Chondrocyte (in vitro differentiated cells): ENCODE measurements at places on chromosomes 6 and 20.

DNA sequence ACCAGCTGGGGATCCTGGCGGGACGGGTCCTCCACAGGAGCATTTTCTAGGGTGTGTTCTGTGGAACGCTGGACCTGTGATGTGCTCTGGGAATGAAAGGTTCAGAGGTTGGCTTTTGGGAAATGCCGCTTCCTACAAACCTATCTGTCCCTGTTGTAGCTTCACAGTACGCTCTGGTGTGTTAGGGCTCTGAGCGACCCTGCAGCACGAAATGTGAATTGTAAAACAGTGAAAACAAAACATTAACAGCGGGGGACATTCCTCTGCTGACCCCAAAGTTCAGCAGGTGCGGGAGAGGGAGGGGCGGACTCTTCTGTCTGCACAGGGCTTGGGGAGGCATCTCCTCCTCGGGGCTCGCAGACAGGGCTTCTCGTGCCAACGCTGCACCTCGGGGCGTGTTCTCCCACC is 155.9 kb downstream of the NRN1 start:
- DNase-seq: no peak

- DNase-seq: no peak
These were observed 147.2 kb downstream of the TFAP2C start for GRCh38 chr20:56776345-56776744.

DNA sequence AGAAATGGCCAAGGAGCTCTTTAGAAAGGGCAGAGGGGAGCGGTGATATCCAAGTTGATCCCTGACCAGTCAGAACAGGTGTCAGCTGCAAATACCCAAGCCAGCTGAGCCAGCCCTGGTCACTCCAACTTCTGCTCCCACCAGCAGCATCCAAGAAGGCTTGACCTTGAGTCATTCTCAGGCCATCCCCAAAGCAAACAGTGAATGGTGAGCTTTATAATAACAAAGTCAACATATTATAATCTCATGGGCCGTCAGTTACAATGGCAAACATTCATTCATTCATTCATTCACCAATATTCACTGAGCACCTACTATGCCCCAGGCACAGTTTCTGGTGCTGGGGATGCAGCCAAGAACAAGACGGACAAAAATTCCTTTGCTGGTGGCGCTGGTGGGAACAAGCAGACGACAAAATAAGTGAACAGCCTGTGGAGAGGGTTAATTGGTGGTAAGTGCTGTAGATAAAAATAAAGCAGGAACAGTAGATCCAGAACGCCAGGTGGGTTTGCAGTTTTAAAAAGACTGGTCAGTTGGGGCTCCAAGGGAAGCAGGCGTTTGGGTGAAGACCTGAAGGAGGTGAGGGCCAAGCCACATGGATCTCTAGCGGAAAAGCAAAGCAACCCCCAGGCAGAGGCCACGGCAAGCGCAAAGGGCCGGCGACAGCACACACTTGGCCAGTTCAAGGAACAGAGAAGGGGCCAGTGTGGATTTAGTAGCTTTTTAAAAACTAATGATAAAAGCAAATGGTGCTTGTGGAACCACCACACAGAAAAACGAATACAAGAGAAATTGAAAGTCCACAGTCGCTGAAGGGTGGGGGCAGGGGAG is 131.8 kb upstream of the PTPN1 start:
- no peak for DNase-seq

GRCh38 chr6:44514085-44514484 is 126.6 kb downstream of the CDC5L start:
- no peak for DNase-seq

DNA sequence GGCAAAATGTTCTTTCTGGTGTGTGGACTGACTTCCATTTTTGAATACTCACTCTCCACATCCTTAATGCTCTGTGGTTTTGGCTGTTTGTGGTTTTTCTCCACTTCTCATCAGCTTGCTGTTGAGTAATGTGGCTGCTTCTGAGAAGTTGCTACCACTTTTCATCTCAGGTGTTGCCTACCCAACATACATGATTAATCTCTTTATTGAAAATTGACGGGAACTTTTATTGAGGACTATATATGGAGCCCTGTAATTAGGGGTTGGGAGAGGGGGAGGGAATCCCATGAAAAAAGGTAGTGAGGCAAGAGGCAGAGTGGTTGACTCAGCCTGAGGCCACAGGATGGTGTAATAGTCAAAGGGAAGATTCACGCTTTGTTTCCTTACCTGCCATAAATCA is 17.6 kb downstream of the IL22RA2 start:
- no peak for DNase-seq

- DNase-seq: no peak
These were observed 12.8 kb upstream of the AKAP7 start for GRCh38 chr6:131122516-131122915.

DNA sequence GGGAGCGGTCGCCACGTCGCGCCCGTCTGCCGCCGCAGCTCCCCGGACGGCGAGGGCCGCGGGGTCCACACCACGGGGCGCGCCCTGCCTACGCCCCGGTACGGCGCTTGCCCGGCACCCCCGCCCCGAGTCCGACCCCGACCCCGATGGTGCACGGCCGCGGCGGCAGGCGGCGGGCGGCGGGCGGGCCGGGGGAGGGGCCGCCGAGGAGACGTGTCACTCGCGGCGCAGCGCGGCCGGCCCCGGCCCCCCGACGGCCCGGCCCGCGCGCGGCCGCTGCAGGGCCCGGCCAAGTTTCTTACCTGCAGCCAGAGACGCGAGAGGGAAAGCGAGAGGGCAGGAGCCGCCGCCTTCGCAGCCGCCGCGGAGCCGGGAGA is 328 bp downstream of the RRBP1 start:
- DNase-seq: no peak

DNA sequence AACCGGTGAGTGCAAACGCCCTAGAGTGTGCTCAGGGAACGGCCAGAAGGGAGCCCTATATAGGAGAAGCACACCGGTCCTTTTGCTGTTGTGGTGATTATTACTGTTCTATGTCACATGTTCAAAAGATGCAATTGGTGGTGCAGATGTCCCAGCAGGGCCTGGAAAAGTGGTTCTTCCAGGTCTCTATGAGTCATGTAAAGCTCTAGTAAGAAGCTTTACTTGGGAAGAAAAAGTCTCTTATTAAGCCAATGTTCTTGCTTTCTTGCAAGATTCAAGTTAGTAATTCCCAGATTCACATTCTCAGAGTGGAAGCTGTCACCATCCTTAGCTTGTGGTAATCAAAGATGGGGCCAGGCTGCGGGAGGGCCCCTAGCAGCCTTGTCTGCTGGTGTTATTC is 23.3 kb downstream of the EDN3 start:
- DNase-seq: no peak

DNA sequence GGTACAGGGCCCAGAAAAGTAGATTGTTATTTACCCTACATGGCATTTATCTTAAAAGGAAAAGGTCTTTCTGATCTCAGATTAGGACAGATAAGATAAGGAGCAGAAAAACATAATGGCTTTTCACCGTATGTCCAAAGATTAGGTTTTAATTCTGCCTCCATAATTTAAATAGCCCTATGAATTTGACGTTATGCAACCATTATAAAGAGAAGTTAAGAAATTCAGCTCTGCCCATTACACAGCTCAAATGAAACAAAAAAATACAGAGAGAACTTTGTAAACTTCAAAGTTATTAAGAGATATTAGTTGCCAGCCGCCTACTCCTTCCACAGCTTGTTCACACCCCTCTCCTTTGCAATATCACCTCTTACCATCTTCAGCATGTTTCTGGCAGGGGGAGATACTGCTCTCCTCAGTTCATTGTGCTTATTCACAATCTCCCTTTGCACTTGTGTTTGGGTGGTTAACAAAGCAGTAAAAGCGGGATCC is 8.1 kb downstream of the CRISP3 start:
- no peak for DNase-seq

DNA sequence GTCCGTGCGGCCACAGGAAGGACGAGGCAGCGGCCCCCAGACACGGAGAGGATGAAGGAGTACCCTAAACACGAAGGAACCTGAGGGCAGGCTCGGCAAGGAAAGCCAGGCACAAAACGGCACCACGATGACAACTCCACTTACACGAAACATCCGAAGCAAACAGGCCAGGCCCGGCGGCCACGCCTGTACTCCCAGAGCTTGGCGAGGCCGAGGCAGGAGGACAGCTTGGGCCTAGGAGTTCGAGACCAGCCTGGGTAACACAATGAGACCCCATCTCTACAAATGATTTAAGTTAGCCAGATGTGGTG is 13.4 kb downstream of the KCNQ2 start:
- no peak for DNase-seq

- DNase-seq: no peak
These were observed 810.8 kb downstream of the GRIK2 start for GRCh38 chr6:102204351-102204750.

DNA sequence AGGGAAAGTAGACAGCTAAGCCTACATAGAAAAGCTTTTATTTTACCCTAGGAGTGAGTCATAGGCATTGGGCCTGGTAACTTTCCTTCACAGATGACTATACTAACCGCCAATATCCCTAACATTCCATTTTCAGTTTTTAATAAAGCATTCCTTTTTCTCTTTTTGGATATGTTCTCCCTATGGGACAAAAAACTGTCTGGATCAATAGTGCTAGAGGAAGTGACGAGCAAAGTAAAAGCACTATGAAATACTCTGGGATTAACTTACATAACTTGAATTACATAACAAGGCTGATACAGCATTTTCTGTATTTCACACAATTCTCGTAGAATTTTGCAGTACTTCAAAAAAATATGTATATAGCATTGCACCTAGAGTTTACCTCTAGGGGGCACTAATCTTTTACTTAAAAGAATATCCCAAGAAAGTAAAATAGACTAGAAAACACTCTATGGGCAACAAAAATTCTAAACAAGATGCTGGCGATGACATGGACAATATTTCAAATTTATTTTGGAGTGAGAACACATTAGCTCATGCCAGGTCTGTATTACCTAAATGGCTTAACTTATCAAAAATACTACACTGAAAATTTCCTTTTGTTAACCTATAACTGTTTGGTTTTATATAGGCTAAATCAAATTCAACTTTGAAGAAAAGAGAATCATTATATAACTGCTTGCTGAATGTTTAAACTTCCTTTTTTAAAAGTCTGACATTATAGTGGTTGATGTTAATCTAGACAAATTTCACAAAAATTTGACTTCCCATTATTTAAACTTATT is 66.3 kb upstream of the DST start:
- DNase-seq: no peak

DNA sequence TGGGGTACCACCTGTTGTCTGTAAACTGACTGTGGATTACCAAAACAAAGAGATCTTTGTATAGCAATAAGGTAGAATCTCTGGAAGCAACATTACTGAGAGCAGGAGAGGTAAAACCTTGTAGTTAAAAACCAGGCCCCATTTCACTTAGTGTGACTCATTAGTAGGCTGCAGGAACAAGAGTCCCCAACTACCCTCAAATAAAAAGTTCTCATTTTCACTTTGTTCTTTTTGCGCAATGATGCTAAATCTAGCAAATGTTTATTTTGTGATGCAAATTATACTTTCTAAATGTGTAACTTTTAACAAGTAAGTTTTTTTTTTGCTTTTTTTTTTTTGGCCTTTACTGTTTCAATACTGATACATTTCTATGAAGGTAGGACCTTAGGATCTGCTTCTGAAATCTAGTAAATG is 67.1 kb downstream of the ESF1 start:
- DNase-seq: no peak

GRCh38 chr20:46809706-46810360 is 84.8 kb upstream of the EYA2 start:
- no peak for DNase-seq

DNA sequence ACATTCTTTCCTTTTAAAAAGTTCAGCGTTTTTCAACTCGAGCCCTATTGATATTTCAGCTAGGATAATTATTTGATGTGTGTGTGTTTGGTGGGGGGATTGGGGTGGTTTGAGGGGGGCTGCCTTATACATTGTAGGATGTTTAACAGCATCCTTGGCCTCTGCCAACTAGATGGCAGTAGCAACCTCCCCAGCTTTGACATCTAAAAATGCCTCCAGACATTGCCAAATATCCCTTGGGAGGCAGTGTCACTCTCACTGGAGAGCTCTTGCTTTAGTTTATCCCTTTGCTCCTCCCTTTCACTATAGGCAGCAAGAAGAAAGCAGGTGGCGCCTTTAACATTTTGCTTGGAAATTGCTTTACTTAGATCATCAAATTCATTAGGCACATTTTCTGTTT is 14.6 kb upstream of the TP53TG5 start:
- DNase-seq: no peak

GRCh38 chr6:21502682-21503081 is 90.9 kb upstream of the SOX4 start:
- no peak for DNase-seq
